ENCODE measurements at places on chromosomes 16 and 17. TPM values are rescaled to one million over a fixed set of nuclear protein-coding genes. Genes with fewer than 3 reads are reported as not detected.

The ZNF286A gene
- 7.6 TPM for total RNA-seq

GRCh38 chr16:16127469-16128116, 95.7 kb downstream of the ABCC6 start:
- no peak for DNase-seq

The SCNN1B gene
- 1.1 TPM for total RNA-seq

The IGF2BP1 gene
- total RNA-seq: not detected

DNA sequence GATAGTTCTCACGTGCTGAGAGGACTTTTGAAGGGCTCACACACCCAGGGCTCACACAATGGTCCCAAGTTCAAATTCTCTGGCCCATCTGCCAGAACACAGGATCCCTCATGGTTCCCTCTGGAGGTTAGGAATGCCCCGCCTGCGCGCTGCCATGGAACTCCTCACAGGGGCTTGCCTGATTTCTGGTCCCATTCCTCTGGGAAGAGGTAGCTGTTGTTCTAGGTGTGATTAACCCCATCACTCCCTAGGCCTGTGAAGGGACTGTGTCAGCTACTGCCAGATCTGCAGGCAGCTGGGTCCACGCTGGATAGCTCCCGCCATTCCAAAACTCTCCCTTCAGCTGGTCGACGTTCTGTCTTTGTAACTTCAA, 2.3 kb upstream of the ARMC5 start:
- no peak for DNase-seq

- DNase-seq: no peak
Observed at GRCh38 chr17:57555636-57556175, 189.4 kb downstream of the CCDC182 start.

GRCh38 chr16:49341706-49342105, 31.9 kb upstream of the C16orf78 start:
- no peak for DNase-seq

DNA sequence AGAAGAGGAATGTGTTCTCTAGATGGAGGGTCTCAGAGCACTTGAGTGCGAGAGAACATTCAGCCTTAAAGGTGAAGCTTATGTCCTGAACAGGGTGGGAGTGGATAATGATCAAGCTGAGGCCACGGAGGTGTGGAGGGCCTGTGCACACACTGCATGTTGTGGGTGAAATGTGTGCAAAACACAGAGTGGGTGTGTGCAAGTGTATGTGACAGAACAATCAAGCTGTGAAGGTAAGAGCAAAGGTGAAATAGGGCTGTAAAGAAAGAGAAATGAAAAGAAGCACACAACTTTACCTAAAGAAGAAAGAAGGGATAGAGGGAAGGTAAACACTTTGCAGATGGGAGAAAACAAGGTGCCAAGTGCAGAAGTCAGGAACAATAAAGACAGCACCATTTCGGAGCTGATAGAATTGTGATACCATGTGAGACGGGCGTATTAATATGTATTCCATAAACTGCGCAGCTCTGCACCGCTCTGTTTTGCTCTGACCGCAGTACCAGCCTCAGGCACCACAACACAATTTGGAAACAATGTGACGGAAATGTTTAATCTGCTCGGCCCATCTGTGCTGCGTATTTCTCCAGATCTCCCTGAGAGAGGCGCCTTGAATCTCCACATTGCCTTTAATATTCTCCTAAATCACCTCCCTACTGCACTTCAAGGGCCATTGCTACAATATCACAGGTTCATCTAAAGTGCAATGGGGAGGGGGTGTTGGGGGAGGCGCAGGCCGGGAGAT, 40.6 kb downstream of the SNX11 start:
- DNase-seq: no peak

The TEKT1 gene
- total RNA-seq: not detected

The YBX2 gene
- total RNA-seq: not detected

Measured in thoracic aorta (tissue), 2 donors.